Purkinje cell (primary cell): ENCODE measurements at places on chromosomes 3 and 15. TPM values are rescaled to one million over a fixed set of nuclear protein-coding genes. Genes with fewer than 3 reads are reported as not detected.

Gene UBR1
- 14.7 and 21.0 TPM in 2 replicates for polyA plus RNA-seq

Gene CFAP91
- 10.5 and 17.1 TPM in 2 replicates for polyA plus RNA-seq

Gene SLC22A13
- polyA plus RNA-seq, result 0.15 TPM in 1 of 2 replicates, not detected in the other

Gene ALG1L2
- polyA plus RNA-seq, result 0.46 and 0.47 TPM in 2 replicates

Gene RHOV
- 0.36 TPM in 1 of 2 replicates, not detected in the other for polyA plus RNA-seq

Gene ACKR2
- polyA plus RNA-seq, result 0.73 and 4.6 TPM in 2 replicates

Gene DZIP1L
- polyA plus RNA-seq, result not detected in 2 replicates

Gene CTNNB1
- polyA plus RNA-seq, result 381 and 462 TPM in 2 replicates

Gene ACP3
- polyA plus RNA-seq, result not detected in 2 replicates

Gene ELL3
- polyA plus RNA-seq, result not detected in 2 replicates

Gene MANF
- 85.3 and 119 TPM in 2 replicates for polyA plus RNA-seq

Gene CEMIP
- 0.24 and 2.6 TPM in 2 replicates for polyA plus RNA-seq

Gene RAB6B
- 4.5 and 25.3 TPM in 2 replicates for polyA plus RNA-seq

Gene NMNAT3
- 2.0 and 6.2 TPM in 2 replicates for polyA plus RNA-seq

Gene CCDC54
- polyA plus RNA-seq, result not detected in 2 replicates

Gene PCSK6
- 13.5 and 20.1 TPM in 2 replicates for polyA plus RNA-seq
